Lung microvascular endothelial cell (primary cell): ENCODE measurements at places on chromosomes 1 and 21.

- no peak for DNase-seq
Measured at GRCh38 chr1:160781914-160782689, 13.9 kb upstream of the LY9 start.

DNA sequence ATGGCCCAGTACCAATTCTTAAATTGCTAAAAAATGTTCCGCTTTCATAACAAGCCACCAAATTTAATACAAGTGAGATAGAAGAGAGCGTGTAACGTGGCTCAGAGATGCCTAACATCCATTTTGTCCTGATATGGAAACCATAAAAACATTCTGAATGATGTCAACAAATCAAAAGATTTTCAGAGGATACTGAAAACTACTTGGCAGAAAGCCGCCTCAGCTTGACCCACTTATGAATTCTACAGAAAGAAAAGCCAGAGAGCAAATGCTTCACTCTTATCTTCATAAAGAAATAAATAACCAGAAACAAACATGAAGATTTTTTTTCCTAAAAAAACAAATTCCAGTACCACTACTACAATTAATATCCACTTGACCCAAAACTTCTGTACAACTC lies 41.2 kb downstream of the OMA1 start:
- no peak for DNase-seq

DNA sequence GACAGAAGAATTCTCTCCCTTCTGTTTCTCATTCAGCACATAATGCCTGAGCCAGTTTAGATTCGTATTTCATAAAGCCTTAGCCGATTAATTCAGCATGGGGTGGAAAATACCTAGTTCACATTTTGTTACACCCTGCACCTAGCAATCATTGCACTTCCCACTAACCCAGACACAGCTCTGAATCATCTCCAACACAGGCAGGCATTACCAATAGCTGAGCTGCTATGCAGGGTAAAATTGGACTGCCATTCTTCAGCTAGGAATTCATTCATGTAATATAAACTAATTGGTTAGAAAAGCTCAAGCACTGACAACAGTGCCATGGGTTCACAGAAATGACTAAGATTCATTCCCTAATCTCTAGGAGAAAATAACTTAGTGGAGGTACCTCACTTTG lies 26.9 kb upstream of the NKAIN1 start:
- DNase-seq, result no peak

- no peak for DNase-seq
Measured at GRCh38 chr1:23594927-23595353, 35.6 kb upstream of the ID3 start.

- peak; percentile 92 for DNase-seq
Measured at GRCh38 chr1:173202424-173203145, 4.5 kb downstream of the TNFSF4 start.

- DNase-seq, result no peak
Measured at GRCh38 chr1:241615043-241615974, 24.9 kb downstream of the CHML start.

GRCh38 chr1:59574085-59574484 lies 240.7 kb upstream of the HOOK1 start:
- no peak for DNase-seq
